T-helper 22 cell (primary cell): ENCODE measurements at places on chromosomes 1 and 21.
A peak's percentile ranks its signal among the peaks of the same experiment; 100 is the strongest.

DNA sequence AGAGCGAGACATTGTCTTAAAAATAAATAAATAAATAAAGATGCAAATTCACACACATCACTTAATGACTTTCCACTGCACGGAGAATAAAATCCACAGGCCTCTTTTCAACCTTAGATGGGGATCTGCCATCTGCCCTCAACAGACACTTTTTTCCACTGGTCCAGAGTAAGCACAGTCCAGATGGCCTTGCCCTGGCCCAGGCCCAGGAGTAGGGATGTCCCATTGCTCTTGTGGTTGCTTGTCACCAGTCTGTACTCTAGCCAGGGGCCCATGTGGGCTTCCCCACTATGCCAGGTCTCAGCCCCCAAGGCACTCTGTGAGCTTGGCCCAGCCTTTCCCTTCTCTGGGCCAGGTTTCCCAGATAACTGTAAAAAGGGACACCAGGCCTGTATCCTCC is 17.4 kb downstream of the PLOD1 start:
- no peak for DNase-seq

GRCh38 chr1:89821322-89822108 is 683 bp downstream of the LRRC8D start:
- DNase-seq = peak; percentile 44

DNA sequence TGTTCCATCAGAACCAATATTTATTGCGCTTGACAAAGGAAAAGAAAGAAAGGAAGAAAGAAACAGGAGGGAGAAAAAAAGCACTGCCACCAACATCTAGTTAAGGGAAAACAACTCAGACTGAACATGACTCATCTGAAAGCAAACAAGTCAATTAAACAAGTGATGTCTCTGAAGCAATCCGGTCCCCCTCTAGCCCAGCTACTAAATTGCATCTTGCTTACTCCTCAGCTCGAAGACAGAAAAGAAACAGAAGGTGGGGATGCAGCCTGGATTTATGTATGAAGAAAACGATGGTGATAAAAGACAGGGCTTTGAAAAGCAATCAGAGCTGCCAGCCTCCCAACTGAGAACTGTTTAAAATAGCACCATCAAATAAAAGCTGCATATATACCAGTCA is 188.2 kb downstream of the OMA1 start:
- no peak for DNase-seq

DNA sequence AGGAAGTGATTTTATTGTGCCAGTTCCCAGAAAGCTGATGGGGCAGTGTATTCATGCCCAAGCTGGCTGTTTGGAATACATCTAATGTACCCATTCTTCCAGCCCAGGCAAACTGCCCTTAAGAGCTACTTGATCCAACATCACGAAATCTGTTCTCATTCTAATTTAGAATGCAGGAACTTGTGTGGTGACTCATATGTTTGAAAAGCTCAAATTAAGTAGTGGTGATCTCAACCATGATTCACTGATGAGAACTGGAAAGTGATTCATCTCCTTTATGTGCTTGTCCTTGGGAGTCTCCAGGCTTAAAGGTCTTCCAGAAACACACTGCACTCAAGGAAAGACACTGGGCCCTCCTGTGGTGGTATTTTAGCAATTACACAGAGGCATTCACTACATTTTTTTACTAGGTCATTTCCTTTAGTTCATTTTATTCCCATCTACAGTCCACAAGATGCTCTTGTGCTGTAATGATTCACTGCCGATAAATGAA is 65.4 kb downstream of the RPE65 start:
- DNase-seq = no peak

DNA sequence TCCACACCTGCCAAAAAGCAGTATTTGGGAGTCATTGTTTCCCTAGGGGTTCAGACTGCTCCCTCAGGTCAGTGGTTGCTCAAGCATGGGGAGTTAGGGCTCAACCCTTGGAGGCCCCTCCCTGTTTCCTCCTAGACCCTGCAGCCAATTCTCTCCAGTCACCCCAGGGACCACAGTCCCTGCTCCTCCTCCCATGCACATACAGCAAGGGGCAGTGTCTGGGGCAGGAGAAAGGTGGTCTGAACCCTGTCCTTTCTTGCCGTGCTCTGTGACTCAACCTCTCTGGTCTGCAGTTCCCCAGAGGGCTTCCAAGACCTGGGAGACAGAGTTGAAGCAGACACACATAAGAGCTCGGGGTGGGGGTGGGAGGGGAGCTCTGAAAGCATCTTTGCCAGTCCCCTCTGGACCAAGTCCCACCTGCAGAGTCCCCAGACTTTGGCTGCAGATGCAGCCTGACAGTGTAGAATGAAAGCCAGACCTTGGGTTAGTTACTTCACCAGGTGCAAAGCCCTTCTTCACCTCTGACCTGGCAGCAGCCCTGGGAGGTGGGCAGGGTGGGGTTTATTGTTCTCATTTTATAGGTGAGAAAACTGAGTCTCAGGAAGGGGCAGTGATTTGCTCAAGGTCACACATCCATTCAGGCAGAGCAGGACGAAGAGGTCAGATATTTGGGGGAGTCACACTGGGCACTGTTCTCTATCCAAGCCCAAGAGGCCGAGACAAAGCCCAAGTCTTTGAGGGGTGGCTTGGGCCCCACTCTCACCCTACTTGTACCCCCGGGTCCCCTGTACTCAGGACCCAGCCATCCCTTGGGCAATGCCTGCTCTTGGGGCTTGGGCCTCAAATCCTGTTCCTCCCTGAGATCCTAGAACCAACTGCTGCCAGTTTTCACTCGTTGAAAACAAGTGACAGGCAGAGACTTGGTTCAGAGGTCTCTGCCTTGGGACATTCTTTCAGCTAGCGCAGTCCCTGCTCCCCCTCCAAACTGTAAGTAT is 748 bp downstream of the PDZK1IP1 start:
- no peak for DNase-seq

DNA sequence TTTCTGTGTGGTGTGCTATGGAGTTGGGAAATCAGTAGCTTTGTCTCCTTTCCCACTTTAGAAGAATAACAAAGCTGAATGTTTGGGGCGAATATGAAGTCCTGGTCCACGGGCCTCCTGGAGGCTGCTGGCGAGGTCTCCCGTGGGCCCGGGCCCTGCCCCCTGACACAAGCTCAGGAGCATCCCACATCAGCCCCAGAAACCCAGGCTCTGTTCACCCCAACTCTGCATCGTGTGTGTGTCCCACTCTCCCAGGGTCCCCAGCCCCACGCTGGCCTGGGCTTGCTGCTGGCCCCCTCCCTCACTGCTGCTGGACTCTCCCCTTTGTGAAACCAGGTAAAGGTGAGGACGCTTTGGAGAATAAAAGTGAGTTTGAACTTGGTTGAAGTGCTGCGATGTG is 8.1 kb downstream of the PRDM16 start:
- no peak for DNase-seq

- no peak for DNase-seq
Measured at GRCh38 chr1:78565393-78565792, 54.9 kb upstream of the IFI44L start.

DNA sequence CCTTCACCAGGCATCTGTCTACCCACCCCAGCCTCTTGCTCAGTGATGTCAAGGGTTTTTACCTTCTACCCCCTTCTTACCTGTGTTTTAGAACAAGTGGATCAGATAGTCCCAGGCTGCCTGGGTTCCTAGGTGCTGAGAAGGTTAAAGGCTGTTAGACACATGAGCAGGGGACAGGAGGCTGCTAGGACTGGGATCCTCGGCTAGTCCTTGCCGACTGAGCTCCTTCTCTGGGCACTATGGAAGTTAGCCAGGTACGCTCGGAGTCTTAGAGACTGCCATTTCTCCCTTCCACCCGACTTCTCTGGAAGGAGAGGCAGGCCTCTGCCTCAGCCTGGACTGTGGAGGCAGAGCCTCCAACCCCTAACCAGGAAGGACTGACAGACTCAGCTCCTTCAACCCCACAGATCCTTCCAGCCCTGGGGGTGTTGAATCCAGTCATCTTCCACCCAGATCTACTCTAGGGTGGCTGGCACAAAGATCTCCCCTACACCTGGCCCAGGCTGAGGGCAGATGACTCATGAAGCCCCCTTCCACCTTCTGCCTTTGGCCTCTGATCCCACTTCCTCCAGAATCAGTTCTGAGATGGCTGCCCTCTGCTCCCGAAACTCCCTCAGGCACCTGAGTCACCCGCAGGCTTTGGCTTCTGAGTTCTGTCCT is at the start of gene DYNLT4:
DYNLT4 (minus strand) TSS at position 648 of the 660 bp plus-strand sequence. CDS start 683 bp downstream, outside the sequence.
- no peak for DNase-seq

DNA sequence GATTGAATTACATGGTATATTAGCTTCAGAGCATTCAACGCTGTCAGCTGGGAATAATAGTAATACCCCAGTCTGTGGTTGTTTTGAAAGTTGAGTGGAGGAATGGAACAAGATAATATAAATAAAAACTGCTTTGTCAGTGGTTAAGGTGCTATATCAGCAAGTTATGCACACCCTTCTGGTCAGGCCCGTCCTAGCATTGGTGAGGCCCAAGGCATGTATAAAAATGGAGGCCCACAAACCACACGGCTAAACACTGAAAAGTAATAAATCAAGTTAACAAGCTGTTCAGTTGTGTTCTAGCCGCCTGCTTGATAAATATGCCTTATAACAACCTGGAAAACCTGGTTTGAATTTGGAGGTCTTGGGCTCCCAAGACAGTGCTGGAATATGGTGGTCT is 77.4 kb downstream of the PSMG1 start:
- DNase-seq = no peak

GRCh38 chr1:241770115-241770514 is 77.9 kb upstream of the EXO1 start:
- DNase-seq = no peak

DNA sequence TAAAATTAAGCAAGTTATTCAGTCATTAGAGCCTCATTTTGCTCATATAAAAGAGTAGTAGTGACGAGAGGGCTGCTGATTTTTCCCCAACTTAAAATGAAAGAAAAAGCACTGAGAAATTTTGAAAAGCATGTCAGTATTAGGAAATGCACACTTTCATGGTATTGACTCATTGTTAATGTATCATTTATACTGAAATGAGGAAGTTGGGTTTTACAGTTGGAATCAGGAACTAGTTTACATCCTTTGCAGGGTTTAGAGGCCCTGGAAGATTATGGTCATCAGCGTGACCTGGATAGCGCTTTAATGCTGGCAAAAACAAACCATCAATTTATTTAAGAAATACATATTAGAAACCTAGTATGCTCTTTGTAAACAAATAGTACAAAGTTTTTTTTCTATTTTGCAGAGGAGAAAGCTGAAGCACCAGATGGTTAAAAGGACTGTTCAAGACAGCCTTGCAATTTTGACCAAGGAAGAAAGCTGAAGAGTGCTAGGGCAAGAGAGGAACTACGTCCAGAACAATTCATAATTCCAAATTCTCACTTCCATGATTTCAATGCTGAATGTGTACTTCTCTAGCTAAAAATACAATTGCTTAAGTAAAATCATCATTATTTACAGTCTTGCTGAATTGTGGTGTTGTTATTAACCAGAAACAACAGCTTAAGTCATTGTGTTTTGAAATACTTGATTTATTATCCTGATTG is 94.8 kb upstream of the SGIP1 start:
- no peak for DNase-seq

GRCh38 chr1:1597275-1597930 is 2.5 kb downstream of the FNDC10 start:
- no peak for DNase-seq

GRCh38 chr21:35234725-35235124 is 185.6 kb upstream of the RUNX1 start:
- DNase-seq = no peak

GRCh38 chr1:246165826-246166709 is 341.0 kb downstream of the SMYD3 start:
- DNase-seq = no peak

DNA sequence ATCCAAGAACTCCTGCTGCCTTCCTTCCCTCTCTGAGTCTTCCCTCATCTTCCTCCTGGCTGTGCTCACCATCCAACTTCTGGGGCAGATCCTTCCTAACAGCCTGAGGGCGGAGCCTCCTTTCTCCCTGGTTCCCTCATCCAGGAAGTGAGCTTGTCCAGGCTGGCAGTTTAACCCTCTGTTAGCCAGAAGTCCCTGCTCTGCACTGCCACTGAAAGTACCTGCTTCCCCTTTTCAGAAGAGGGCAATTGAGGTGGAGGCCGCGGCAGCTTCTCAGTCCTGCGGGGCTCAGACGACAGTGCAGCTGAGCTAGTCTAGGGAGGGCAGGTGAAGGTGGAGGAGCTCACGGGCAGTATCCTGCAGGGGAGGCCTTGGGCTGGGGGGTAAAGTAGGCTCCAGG is 149.1 kb downstream of the FCRL5 start:
- DNase-seq = no peak

DNA sequence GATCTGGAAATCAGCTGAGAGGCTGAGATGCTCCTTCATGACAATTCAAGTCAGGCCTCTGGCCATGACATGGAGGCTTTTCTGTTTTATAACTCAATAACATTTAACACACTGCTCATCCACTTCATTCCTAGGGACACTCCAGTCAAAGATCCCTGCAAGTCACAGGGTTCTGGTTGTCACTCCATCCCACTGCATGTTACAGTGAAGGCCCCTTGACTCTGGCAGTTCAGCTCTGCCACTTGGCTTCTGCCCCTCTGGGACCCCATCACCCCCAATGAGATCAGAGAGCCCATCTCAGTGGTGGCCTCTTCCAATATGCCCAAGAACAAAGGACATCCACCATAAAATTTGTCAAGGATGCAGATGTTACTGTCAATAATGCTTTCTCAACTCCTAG is 10.0 kb upstream of the FAM110D start:
- DNase-seq = no peak

- no peak for DNase-seq
Measured at GRCh38 chr1:166153525-166154314, 13.1 kb downstream of the FAM78B start.

GRCh38 chr1:224745394-224745793 is 129.3 kb downstream of the CNIH3 start:
- DNase-seq = no peak

DNA sequence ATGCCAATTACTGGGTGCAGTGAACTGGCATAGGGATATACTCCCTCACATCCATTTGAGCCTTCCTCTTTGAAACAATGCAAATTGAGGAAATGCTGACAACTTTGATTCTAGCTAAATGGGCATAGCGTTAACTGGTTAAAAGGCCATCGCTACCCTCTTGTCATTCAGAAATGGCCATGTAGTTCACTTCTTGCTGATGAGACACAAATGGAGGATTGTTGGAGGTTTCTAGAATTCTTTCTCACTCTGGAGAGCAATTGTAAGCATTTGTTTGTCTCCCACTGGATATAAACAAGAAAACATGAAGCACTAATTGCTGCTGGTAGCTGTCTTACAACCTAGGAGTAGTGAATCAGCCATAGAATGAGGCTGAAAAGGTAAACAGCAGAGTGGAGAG is 14.4 kb downstream of the PRDX6 start:
- DNase-seq = no peak

GRCh38 chr1:187491082-187491720 is 662.5 kb downstream of the PLA2G4A start:
- DNase-seq = no peak

DNA sequence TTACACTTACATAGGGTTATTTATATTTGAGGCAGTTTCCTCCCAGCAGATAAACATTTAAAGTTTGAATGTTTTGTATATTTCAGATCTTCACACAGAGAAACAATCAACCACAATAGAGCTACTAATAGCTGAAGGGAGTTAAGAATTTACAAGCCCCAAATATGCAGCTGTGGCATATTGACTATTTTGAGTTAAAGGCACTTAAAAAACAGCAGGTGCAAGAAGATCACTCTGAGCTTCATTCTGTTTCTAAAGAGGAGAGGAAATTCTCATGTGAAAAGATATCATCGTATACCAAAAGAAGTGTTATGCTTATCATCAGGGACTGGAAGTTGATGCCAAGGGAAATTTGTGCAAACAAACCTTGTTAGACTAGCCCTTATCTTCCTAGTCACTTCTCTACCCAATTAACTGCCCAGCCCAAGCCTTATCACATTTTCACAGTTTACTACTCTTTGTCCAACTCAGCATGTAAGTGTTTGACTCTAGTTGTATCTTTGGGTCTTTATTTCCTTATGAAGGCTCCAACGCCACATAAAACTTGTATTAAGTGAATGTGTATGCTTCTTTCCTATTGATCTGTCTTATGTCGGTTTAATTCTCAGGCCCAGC is 66.3 kb upstream of the COG2 start:
- DNase-seq = no peak
